ENCODE measurements at places on chromosomes 5 and 9.

GRCh38 chr5:171521219-171521633 is 101.8 kb downstream of the FGF18 start:
- no peak for DNase-seq

DNA sequence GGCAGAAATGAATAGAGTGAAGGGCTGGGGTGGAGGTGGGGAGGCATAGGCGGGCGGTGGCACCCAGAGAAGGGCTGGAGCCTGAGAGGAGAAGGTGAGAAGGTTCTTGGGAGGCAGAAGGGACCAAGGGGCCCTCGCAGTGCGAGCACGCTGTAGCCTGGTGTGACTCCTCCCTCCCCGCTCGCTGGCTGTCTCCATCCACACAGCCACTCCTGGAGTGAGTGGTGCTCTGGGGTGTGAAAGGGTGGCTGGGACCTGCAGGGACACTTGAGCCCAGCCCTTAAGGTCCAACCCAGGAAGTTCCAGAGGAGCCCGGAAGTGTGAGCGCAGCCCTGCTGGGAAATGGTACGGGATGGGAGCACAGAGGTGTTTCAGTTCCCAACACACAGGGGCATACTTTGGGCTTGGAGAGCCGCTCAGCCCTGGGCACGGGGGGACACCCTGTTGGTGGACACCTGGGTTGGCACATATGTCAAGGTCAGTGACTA is 9.3 kb upstream of the SCGB3A1 start:
- DNase-seq = no peak

DNA sequence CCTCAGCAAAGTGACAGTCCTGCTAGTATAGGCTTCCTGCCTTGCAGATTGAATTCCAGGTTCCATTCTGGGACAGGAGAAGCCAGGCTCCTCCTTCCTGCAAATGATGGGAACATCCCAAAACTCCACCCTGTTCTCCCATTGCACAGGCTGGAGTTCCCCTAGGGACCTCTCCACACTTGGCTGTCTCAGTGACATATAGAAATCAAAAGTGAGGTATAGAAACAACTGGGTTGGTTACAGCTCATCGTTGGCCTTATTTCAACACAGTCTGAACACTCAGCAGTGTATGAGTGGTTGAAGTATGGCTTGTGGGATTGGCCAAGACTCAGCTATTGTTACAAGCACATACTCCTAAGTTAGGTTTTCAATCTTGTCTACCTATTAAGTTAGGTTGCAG is 157.8 kb upstream of the FTMT start:
- DNase-seq = no peak

DNA sequence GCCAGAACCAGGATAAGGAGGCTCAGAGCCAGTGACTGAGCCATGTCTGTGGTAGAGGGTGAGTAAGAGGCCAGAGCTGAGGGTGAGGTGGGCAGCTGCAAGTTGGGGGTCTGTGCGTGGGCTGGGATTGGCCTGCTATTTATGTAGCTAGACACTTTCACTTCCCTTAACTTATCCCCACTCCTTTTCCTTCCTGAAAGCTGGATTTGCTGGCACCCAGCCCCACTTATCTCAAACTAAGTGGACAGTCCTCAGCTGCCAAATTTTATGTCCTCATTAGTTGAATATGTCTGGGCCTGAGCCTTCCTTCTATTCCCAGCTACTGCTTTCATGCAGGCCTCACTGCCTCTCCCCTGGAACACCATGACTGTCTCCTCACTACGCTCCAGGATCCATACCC is at the start of gene CCL21:
Gene CCL21 (minus strand): TSS at position 114 of the 400 bp plus-strand sequence. CDS start 70 bp downstream, at position 44.
- DNase-seq = no peak

DNA sequence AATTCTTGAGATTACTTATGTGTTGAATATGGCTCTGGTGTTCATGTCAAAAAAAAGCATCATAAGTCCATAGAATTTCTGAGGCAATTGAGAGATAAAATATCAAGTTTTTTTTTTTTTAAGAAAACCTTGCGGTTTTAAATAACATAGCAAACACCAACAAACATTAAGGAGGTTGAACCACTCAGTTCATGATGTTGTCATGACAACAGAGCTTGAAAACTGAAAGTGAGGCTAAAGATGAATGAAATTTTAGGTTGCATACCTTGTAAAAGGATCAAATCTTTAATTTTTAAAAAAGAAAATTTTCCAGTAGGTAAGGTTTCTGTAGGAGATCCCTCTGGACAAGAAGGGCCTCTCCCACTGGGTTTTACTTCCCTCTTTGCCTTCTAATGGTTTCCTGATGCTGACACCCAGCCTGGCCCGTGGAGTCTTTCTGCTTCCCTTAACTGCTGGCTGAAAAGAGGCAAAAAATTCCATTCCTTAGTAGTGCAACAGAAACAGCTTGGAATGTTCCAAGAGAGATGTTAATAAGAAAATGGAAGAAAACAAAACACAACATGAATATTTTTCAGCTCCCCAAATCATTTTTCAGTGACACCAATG is 60.0 kb upstream of the FER start:
- DNase-seq = no peak

GRCh38 chr9:33443047-33443446 is 4.3 kb downstream of the AQP3 start:
- DNase-seq = no peak

DNA sequence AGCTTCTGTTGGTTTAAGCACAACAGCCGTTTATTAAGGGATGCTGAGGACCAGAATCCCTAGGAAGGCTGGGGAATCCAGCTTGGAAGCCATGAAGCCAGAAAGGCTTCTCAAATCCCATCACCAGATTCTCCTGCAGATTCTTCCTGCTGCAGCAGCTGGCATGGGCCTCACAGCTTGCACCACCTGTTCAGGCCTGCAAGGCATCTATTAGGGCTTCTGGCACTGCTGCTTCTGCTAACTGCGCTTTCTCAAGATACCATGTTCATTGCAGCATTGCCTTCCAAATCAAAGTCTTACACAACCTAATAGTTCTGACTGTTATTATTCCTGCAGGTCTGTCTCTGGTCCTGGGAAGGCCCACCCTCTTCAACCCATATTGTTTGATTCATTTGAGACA is 51.2 kb upstream of the ZNF366 start:
- DNase-seq = no peak

GRCh38 chr5:173330338-173331206 is 2.4 kb upstream of the STC2 start:
- DNase-seq = no peak

GRCh38 chr9:23850242-23850689 is 24.2 kb upstream of the ELAVL2 start:
- DNase-seq = no peak

GRCh38 chr5:5164163-5164562 is 24.0 kb downstream of the ADAMTS16 start:
- DNase-seq = no peak

- DNase-seq = no peak
Measured at GRCh38 chr9:118104363-118104762, 400.2 kb downstream of the TLR4 start.

- DNase-seq = no peak
Measured at GRCh38 chr5:148991566-148991965, 71.3 kb downstream of the SH3TC2 start.

Measured in activated CD8-positive, alpha-beta memory T cell treated with anti-CD3 and anti-CD28 coated beads for 1 hour (primary cell).